ENCODE measurements at places on chromosomes 2 and 18. TPM values are rescaled to one million over a fixed set of nuclear protein-coding genes. Genes with fewer than 3 reads are reported as not detected.

FASTKD1 gene
- 18.4 TPM for total RNA-seq

CDH20 gene
- total RNA-seq: 0.35 TPM

EN1 gene
- not detected for total RNA-seq

CHRND gene
- total RNA-seq: not detected

C1QL2 gene
- not detected for total RNA-seq

SLC9A4 gene
- total RNA-seq: 0.12 TPM

CNTNAP5 gene
- not detected for total RNA-seq

SGPP2 gene
- total RNA-seq: 4.5 TPM

CENPA gene
- 0.52 TPM for total RNA-seq

SLC40A1 gene
- 92.7 TPM for total RNA-seq

ANXA4 gene
- 11.4 TPM for total RNA-seq

LAMA1 gene
- not detected for total RNA-seq

TEX44 gene
- not detected for total RNA-seq

DNAJC5G gene
- not detected for total RNA-seq

CERKL gene
- total RNA-seq: not detected

FAM228A gene
- 0.52 TPM for total RNA-seq

SRD5A2 gene
- not detected for total RNA-seq

MBOAT2 gene
- 2.1 TPM for total RNA-seq

KLHL41 gene
- not detected for total RNA-seq

KRTCAP3 gene
- total RNA-seq: 13.6 TPM

IL36A gene
- total RNA-seq: not detected

SLC19A3 gene
- total RNA-seq: not detected

CDK5R2 gene
- not detected for total RNA-seq

TDRD15 gene
- total RNA-seq: 0.13 TPM

SPATA3 gene
- not detected for total RNA-seq

FZD7 gene
- total RNA-seq: 0.31 TPM

KCNK3 gene
- not detected for total RNA-seq

UGT1A8 gene
- not detected for total RNA-seq

INHBB gene
- total RNA-seq: not detected

CRYGC gene
- not detected for total RNA-seq

ACADL gene
- total RNA-seq: not detected

FBLN7 gene
- 17.2 TPM for total RNA-seq

RPRD1A gene
- 14.9 TPM for total RNA-seq

KLHL14 gene
- not detected for total RNA-seq

CBLN2 gene
- total RNA-seq: not detected

GAL3ST2 gene
- total RNA-seq: 2.2 TPM

SERPINB7 gene
- not detected for total RNA-seq

ABCG5 gene
- total RNA-seq: not detected

CTAGE1 gene
- not detected for total RNA-seq

IL1B gene
- total RNA-seq: 61.2 TPM

CCL20 gene
- 39.7 TPM for total RNA-seq

Data from T-helper 17 cell (primary cell).